Islet precursor cell (in vitro differentiated cells): ENCODE measurements at places on chromosomes 6 and 20.

DNA sequence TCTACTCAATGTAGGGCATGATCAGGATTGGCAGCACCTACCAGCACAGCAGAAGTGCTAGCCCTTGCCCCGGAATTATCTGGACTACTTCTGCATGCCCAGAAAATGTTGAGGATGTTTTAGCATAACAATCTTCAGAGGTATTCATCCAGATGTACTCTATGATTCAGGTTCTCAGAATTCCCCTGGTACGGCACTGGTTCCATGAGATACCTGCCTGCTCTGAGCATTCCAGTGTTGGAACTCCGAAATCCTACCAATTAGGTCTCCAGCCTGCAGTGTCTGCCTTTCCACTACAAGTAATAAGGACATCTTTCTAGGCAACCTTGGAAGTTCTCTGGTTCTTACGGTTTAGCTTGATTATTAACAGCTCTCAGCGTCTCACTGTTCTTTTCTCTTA is 554.5 kb downstream of the HACE1 start:
- DNase-seq, result no peak

DNA sequence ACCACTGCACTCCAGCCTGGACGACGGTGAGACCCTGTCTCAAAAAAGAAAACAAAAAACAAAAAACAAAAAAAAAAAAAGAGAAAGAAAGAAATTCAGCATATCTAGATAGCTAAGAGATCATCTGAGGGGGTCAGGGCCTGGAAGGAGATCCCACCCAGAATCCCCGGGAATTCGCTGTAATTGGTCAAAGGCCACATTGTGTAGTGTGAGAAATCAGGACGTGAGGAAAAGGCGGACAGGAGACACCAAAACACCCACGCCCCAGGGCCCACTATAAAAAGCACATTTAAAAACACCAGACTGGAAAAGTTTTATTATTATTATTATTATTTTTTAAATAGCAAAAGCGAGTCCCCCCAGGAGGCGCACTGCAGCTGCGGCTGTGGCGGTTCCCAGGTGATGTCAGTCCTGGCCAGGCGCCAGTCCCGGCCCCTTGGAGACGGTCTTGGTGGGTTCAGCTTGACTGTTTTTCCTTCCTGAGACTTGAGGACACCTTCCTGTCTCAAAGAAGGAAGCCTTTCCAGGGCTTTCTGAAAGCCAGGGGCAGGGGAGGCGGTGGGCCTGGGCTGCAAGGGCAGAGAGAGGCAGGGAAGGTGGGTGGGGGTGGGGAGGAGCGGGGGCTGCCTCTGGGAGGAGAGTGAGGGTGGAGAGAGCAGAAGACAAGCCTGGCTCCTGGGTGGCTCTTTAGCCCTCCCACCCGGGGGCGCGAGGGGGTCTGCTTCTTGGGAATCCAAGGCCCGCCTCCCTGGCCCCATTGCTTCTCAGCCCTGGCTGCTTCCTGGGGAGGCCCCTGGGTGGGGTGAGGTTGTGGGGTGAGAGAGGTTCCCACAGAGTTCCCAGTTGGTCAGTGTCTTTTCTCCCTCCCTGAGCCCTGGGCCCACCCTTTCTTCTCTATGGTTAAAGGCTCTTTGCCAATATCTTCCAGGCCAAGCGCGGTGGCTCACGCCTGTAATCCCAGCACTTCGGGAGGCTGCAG is 14.5 kb downstream of the TCF15 start:
- DNase-seq, result peak; percentile 48

DNA sequence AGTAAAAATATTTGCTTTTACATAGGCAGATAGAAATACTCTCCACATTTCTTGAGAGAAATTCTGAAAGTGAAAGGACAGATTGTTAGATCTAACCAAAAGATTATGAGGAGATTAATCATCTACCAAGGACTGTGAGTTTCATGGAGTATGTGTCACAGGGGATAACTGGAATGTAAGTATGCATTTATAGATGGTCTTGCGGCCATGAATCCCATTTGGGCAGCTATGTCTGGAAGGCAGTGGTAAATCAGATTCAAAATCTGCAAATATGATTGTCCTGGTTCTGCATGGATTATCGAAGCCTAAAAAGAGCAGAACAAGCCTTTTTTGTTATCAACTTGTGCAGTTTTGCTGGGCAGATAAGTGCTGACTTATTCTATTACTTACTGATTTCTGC is 293.8 kb downstream of the RFPL4B start:
- DNase-seq, result no peak

DNA sequence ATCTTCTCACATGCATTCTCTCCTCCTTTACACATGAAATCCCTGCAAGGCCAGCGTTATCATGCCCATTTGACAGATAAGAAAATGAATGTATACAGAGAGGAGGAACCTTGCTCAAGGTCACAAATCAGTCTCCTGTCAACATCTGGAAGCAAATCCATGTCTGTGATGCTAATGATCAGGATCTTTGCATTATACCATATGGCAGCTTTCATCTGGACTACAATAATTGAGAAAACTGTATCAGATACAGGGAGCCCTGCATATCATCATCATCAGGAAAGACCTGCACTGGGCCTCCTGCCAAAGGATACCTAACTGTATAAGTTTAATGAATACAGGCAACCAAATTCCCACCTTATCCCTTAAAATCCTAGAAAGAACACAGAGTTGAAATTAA is 213.7 kb downstream of the PTPRT start:
- no peak for DNase-seq

- DNase-seq, result no peak
Measured at GRCh38 chr6:54059683-54060082, 51.6 kb upstream of the MLIP start.

- peak; percentile 67 for DNase-seq
Measured at GRCh38 chr6:14693301-14694192, 552.3 kb upstream of the JARID2 start.

DNA sequence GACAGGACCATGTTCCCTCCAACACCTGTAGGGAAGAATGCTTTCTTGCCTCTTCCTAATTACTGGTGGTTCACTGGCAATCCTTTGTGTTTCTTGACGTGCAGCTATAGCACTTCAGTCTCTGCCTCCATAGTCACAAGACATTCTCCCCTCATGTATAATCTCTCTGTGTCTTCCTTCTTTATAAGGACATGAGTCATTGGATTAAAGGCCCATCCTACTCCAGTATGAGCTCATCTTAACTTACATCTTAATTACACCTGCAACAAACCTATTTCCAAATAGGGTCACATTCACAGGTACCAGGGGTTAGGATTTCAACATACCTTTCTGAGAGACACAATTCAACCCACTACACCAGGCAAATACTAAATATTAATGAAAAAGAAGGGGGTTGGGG is 213.6 kb downstream of the RNGTT start:
- DNase-seq, result no peak

DNA sequence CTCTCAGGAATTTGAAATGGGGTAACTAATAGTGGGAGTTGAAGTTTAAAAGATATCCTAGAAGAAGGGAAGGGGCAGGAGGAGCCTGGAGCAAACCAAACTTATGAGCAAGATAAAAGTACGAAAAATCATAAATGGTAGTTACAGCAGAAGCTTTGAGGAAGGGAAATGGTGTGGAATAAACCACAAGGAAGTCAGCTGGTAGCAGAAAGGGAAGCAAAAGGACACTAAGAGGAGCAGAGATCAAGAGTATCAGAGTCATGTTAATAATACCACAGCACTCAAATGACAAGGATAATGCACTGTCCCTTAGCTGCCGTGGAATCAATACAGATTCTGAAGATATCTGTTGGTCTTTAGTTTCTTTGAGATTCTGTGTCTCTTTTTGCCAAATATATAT is 44.9 kb upstream of the CCDC28A start:
- DNase-seq, result no peak

GRCh38 chr6:126944512-126944911 is 174.0 kb upstream of the RSPO3 start:
- DNase-seq, result no peak

GRCh38 chr20:55888685-55889084 is 116.6 kb downstream of the CBLN4 start:
- no peak for DNase-seq

- DNase-seq, result no peak
Measured at GRCh38 chr6:143734641-143735063, 56.9 kb downstream of the PHACTR2 start.

- DNase-seq, result no peak
Measured at GRCh38 chr20:18252597-18253451, 35.5 kb upstream of the ZNF133 start.

DNA sequence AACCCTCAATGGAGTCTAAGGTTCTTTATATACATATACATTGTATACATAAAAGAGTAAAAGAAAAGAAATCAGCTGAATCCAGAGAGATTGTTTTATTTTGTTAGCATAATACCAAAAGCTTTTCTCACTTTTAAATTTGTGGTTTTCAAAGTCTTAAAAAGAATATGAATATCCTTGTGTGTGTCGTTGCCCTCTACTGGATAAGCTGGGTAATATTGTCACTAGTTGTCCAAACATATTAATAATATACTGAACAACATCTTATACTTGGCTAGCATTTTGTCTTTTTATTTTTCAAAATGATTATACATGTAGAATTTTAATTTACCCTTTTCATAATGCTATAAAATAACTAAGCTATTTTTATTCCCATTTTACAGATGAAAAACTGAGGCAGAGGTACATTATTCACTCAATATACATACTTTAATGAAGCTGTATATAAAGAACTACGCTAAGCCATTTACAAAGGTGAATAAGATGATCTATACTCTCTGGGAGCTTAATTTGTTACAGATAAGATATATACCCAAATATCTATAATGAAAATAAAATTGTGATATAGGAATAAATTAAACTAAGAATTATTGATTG is 531.7 kb downstream of the TFAP2B start:
- DNase-seq, result no peak

- no peak for DNase-seq
Measured at GRCh38 chr6:26299286-26300042, 65.5 kb upstream of the BTN3A2 start.

DNA sequence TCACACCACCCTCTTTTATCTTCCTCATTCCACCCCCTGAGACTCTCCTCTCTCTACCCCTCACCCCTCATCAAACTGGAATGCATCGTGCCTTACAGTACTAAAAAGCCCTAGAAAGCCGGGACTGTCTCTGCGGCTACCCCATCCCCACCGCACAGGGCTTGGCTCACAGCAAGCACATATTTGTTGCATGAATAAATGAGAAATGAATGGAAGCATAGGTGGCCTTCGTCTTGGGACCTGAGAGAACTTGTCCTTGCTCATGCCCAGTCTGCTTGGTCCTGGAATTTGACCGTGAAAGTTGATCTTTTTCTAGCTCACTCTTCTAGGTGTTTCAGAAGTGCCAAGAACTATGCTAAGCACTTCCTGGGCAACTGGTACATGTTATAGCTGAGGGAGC is 53.3 kb downstream of the APCDD1L start:
- no peak for DNase-seq

DNA sequence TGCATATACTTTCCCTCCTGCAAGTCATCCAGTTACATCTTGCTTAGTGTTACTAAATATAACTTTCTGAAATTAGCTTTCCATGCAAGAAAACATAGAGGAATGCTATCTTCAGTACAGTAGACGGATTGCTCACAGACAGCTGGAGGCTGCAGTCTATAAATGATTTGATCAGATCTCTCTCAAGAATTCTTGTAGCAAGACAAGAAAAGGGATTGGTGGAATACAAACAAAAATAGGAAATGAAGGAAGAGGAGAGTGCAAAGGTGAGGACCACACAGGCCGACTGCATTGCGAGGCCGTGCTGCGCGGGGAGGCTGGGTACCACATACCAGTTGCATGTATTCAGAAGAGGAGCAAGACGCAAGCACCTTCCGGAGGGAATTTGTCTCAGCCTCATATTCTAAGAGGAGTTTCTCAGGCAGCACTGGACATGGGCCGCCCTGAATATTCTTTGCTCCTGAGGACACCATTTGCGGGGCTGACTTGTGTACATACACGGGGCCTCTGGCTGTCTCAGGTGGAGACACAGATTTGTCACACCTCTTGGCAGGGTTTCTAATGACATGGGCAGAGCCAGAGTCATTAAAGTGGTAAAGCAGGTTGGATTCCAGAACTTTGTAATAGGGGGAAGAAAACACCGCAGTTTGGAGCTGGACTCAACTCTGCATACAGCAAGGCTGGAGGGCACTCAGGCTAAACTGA is 22.7 kb upstream of the KIF25 start:
- no peak for DNase-seq

DNA sequence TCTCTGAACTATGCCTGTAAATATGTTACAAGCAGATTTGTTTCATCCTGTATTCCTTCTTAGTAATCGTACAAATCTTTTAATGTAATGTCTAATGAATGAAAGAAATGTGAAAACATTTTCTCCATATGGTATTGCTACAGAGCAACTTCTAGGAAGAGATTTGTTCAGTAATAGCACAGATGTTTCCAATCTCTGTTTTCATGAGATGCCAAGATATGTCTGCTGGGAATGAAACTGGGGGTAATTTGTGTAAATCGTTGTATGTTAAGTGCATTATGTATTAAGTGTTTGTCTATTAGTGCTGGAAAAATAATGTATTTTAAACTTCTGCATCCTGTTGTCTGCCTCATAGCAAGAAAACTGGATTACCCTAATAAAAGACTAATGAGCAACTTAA is 722.2 kb upstream of the EYS start:
- DNase-seq, result no peak

DNA sequence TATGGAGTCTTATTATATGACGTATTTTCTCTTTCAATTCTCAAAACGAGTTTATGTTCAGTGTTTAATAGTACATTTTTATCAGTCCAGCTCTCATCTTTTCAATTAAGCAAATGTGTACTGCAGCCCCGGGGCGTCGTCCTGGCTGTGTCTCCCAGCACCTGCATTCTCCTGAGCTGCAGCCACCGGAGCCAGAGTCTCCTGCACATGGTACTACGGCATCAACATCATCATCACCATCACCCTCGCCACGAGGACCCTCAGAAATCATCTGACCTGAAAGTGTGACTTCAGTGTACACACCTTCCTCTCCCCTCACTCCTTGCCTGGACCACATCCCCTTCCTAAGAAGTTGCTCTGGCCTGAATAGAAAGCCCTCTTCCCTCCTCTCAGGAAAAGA is 267.7 kb upstream of the ARID1B start:
- DNase-seq, result no peak

DNA sequence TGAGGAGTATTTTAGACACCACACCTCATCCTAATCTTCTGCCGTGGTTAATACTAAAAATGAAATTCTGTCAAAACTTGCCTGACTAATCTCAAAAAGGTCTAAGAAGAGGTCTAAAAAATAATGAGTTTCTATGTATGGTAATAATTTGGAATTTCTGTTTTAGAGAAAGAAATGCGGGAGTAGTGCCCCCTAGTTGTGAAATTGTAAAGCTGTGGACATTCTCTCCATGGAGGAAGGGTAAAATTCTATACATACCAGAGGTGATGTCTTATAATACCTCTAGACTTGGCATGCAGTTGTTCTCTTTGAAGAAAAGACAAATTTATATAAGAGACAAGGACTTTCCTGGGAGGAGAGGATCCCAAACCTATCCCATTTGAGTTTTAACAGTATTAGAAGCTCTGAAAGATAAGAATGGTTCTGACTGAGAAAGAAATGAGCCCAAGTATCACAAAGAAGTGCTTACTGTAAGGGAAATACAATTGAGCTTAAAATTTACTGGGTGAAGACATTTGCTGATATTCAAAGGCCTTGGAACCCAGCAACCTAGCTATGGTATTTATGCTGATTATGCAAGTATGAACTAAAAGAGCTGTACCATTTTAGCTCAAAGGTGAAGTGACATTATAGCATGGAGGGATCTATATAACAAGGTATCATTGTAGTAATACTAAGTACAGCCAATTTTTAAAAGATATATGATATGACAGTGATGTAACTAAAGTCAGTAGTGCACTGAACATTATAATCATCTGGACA is 5.1 kb upstream of the EPHA7 start:
- no peak for DNase-seq

- peak; percentile 71 for DNase-seq
Measured at GRCh38 chr6:18269253-18269652, 4.9 kb upstream of the DEK start.

GRCh38 chr6:71902261-71902660 is 15.9 kb downstream of the RIMS1 start:
- no peak for DNase-seq
